ENCODE measurements at places on chromosomes 7 and 10.

- no peak for DNase-seq
These were observed 47.7 kb downstream of the LRRN3 start for GRCh38 chr7:111138586-111138985.

DNA sequence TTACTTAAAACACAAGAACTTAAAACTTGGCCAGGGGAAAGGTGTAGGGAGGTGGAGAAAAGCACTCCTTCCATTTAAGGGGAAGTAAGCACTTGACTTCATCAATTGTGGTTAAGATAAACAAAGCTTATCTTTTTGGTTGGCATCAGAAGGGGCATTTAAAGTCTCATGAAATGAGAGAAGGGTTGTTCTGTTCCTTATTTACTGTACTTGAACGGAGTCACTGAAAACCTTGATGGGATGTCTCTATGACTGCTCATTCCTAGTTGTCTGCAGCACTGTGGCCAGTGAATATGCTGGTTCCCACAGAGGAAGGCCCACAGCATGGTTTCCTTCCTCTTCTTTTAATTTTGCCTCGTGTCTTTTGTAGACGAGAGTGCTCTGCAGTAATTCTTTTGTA, 229.3 kb downstream of the AUTS2 start:
- no peak for DNase-seq

DNA sequence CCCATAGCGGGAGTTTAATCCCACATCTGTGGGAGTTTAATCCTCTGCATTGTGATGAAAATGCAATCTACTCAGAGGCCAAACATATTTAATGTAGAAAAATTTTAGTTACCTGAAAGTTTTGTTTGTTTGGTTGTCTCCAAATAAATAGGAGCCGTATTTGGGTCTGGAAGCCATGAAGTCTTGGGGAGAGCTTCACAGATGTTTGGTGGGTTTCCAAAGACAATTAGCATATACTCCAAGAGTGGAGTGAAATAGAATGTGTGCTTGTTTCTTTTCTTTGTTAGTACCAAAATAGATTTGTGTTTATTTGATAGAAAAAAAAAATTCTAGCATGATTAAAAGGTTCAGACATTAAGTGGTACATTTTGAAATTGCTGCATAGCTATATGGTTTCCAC, 50.9 kb downstream of the ANK3 start:
- DNase-seq = no peak

GRCh38 chr7:154832557-154833138, 170.3 kb downstream of the PAXIP1 start:
- no peak for DNase-seq

- no peak for DNase-seq
These were observed 41.3 kb upstream of the CAMK1D start for GRCh38 chr10:12308057-12308456.

DNA sequence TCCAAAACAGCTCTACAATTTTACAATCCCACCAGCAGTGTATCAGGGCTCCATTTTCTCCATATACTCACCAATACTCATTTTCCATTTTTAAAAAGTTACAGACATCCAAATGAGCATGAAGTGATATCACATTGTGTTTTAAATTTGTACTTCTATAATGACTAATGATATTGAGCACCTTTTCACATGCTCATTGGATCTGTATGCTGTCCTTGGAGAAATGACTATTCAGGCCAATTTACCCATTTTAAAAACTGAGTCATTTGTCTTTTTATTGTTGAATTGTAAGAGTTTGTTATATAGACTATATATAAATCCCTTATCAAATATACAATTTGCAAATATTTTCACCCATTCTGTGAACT, 162.0 kb downstream of the MAGI2 start:
- DNase-seq = no peak

DNA sequence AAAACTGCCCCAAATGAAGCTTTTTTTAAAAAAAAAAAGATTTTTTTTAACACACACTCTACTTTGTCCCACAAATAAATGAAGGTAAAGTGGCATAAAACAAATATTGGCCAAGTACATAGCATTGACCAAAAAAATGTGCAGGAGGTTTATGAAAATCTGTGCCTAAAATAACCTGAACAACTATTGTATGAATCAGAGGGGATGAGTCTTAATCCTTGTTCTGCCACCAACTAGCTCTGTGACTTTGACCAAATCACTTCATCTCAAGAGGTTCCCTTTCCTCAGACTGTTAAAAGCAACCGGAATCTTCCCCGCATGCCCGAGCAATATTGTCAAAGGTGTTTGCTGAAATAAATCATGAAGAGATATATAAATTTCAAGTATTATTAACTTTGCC, 150.4 kb upstream of the NEBL start:
- no peak for DNase-seq

GRCh38 chr10:24850727-24851296, 101.6 kb downstream of the PRTFDC1 start:
- no peak for DNase-seq

- no peak for DNase-seq
These were observed 37.0 kb upstream of the LRRC17 start for GRCh38 chr7:102875700-102876295.

DNA sequence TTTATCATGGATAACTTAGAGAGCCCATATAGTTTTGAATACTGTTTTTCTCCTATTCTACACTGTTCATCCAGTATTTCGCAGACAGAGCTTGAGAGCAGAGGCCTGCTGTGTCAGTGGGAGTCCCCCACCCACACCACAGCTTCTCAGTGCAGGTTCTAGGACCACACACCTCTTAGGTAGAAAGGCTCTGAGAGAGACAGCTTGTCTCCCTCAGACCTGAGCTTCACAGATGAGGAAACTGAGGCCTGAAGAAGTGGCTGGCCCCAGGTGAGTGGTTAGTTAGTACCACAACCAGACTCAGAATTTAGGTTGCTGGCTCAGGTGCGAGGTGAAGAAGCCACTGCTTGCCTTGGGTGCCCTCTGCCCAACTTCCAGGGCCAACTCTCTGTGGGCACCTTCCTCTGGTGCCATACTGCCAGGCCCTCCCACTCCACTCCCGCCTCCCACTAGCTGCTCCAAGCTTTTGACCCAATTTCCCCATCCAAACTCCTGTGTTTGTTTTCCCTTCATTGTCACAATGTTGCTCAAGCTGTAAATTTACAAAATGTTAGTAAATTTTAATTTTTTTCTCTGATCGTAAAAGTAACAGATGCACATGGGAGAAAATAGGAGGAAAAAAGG, 7.6 kb upstream of the HILPDA start:
- no peak for DNase-seq

DNA sequence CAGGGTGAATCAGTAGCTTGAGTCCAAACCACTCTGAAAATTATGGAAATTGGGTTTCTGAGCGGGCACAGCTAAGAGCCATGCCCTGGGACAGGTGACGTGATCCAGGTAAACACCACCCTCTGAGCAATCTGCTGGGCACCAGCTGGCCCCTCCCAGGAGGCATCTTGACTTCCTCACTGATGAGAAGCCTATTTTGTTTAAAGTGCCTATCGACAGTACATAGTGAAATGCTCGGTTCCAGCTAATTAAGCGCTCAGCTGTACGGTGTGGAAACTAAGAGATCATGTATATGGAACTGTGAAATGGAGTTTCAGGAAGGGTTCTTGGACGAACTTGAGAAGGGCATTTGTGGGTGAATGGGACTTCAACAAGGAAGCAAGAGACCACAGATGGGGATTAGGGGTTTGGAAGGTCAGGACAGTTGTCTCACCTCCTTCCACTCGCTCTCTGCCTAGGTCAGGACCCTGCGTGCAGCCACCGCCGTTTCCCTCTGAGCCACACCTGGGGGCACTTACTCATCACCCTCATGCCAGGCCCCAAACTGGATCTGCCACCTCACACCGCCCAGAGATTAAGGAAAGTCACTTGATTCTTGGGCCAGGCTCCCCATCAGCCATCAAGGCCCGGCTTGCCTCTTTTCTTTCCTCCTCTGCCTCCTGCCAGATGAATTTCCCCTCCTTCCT, 3.2 kb downstream of the ITPRIP start:
- DNase-seq = no peak

- DNase-seq = no peak
These were observed 79.2 kb downstream of the NRF1 start for GRCh38 chr7:129690701-129691100.

GRCh38 chr7:45394117-45394708, 180.0 kb upstream of the ADCY1 start:
- no peak for DNase-seq

- DNase-seq = no peak
These were observed 882.6 kb downstream of the GRM8 start for GRCh38 chr7:126370038-126370668.

- DNase-seq = no peak
These were observed 57.8 kb downstream of the TBXAS1 start for GRCh38 chr7:139886899-139887298.

DNA sequence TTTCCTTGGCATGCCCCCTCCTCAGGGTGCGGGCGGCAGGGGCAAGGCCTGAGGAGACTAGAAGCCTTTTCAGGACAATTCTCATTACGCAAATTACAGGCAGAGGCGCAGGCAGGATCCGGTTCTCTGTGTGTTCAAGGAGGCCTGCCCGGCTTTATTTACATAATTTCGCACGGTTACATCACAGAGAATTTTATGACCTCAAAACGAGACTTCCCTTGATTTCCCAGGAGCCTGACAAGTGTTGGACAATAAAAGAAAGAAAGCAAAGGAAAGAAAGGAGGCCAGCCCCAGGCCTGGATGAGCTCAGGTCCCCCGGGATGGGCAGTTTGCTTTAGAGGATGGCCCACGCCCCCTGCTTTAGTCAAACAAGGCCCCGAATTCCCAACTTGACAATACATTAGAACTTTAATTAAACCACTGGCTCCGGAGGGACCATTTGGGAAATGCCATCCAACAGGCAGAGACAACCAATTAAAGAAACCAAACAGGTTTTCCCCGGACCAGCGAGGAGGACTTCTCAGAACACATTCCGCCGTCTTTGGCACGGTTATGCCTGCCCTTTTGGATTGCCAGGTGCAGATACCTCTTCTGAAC, 2.9 kb downstream of the MNX1 start:
- no peak for DNase-seq

DNA sequence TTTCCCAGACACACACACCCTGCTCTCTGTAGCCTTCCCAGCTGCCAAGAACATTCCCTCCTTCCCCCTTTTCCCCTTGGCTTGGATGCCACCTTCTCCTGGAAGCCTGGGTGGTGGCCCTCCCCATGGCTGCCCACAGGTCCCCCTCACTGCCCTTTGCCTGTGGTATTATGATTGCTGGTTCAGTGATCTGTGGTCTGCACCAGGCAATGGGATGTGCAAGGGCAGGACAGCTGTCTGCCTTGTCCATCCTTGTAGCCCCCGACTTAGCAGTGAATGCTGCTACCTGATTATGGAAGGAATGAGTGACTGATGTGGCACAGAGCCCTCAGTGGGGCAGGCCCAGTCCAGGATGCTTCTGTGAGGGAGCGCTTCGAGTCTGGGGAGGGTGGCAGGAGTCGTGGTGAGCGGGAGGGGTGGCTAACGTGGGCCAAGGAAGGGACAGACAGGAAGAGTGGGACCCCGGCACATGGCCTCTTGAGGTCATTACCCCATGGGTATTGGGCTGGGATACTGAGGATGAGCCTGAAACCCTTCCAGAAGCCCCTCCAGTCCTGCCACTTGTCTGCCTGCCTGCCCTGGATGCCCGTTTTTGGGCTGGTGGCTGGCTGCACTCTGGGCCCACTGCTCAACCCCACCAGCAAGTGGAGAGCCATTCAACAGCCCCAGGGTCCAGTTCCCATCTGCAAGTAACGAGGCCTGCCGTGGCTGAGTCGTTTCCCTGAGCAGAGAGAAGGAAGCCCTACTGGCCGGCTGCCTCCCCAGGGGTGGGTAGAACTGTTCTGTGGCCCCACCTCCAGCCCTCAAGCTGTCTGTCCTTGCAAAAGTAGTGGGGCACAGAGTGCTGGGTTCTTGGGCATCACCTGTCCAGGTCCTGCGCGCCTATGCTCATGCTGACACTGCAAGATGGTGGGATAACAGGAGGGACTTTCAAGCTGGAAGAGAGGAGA, 8.8 kb downstream of the CHST3 start:
- no peak for DNase-seq
